ENCODE measurements at places on chromosomes 3 and 15.

- DNase-seq: no peak
Observed at GRCh38 chr3:172249039-172249438, 199.2 kb downstream of the GHSR start.

- no peak for DNase-seq
Observed at GRCh38 chr3:132629928-132630327, 29.7 kb downstream of the ACAD11 start.

- no peak for DNase-seq
Observed at GRCh38 chr3:20666091-20666490, 480.1 kb upstream of the SGO1 start.

DNA sequence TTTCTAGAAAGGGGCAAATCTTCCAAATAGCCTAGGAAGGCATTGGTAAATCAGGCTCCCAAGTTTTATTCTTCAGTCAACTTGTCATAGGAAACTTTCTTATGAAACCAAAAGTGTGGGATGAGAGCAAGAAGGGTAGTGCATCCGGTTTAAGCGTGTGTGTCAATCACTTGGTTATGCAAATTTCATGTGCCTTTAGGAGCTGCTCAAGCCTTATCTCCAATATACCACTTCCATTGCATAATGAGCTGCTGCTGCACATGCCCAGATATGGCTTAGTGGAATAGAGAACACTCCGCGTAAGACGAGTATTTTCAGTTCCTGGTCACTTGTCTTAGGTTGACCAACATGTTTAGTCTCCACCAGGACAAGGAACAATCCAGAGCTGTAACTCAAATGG lies 242.1 kb downstream of the CBLB start:
- no peak for DNase-seq

DNA sequence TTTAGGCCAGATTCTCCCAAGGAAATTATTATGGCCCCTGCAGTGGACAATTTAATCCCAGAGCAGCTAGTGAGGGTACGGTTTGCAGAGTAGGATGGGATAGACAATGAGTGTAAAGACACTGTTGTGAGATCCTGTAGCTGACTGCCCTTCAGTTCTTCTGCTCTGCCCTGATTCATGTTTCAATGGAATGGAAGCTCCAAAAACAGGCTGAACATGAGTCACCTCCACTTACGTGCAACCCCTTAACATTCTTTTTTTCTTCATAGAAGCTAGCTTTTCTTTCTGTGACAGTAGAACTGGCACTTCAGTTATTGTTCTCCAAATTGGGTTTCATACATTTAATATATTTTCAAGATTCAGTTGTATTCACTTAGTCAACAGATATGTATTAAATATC lies 32.1 kb downstream of the CLDN18 start:
- no peak for DNase-seq

GRCh38 chr3:83002869-83003445 lies 1241.5 kb upstream of the GBE1 start:
- no peak for DNase-seq

DNA sequence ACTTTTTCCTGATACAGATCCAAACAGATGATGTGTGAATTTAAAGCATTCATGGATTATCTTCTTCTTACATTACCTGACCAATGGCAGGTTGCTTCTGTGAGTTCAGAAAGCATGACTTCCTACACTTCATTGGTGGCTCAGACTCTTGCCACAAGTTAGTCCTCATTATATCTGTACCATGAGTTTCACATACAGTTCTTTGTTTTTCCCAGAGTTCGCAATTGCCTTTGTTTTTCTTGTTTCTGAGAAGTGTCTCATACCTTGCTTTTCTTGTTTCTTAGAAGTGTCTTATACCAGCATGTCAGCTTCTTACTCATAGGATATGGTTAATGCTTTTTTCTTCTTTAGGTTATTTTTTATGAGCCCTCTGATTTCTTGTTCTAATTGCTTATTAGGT lies 133.8 kb upstream of the TLE3 start:
- DNase-seq: no peak

GRCh38 chr15:91894606-91895005 lies 41.1 kb downstream of the SLCO3A1 start:
- DNase-seq: no peak

All from right kidney (tissue), 9 donors.